ENCODE measurements at places on chromosomes 7 and 10. TPM values are rescaled to one million over a fixed set of nuclear protein-coding genes. Genes with fewer than 3 reads are reported as not detected.
A peak's percentile ranks its signal among the peaks of the same experiment; 100 is the strongest.

GRCh38 chr10:101043363-101043707 is 12.3 kb downstream of the SFXN3 start:
- DNase-seq = no peak

DNA sequence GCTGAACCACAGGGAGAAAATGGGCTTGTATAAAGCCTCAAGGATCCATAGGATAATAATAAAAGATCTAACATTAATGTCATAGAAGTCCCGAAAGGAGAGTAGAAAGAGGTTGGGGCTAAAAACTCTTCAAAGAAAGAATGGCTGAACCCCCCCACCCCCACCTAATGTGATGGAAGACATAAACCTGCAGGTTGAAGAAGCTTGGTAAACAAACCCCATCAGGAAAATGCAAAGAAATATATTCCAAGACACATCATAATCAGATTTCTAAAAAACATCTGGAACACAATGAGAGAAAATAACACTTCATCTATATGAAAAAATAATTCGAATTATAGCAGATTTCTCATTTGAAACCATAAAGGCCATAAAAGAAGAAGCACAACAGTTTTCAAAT is 105.6 kb upstream of the BAIAP2L1 start:
- no peak for DNase-seq

- DNase-seq = no peak
Measured at GRCh38 chr7:47294556-47295222, 287.2 kb downstream of the TNS3 start.

GRCh38 chr10:68553138-68553537 is 7.0 kb upstream of the TET1 start:
- DNase-seq = peak; percentile 15

- DNase-seq = no peak
Measured at GRCh38 chr7:123271856-123272255, 72.1 kb upstream of the SLC13A1 start.

DNA sequence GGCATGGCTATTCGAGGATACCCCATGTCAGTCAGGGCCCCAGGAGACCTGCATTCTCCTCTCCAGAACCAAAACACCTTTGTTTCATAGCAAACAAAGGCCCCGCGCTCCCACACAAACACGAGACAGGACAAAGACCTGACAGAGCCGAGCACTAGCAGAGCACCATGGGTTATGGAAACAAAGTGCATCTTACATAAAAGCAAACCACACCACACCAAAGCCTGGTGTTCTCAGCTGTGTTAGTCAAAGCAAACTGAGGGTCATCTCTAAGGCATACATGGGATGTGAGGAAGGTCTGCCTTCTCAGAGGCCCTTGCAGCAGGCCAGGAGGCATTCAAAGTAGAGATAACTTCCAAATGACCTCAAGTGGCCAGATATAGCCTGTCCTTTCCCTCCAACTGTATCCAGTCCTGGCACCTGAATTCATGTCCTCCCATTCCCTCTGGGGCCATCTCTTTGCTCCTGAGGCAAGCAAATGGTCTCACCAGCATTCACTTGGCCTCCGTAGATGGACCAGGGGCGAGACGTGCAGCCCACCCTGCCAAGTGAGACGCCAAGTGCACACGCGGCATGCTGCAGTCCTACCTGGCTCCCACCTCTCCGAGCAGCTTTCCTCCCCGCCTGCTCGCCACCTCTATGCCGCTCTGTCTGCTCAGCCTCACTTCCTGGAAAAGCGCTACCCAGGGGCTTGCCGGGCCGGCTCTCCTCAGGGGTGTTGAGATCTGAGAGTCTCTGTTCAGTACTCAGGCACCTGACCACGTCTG is 45.3 kb upstream of the PDLIM1 start:
- DNase-seq = no peak

MKX gene
- not detected for total RNA-seq

WDR37 gene
- 11.6 TPM for total RNA-seq

PNLIPRP2 gene
- total RNA-seq = 0.74 TPM

Data from neural progenitor cell (in vitro differentiated cells).